CD14-positive monocyte (primary cell): ENCODE measurements at places on chromosomes 1 and 21. TPM values are rescaled to one million over a fixed set of nuclear protein-coding genes. Genes with fewer than 3 reads are reported as not detected.

Gene S100A2
- 0.32 and 0.92 TPM in 2 replicates for polyA plus RNA-seq

GRCh38 chr1:11600836-11601235 is 53.4 kb downstream of the FBXO2 start:
- no peak for DNase-seq

DNA sequence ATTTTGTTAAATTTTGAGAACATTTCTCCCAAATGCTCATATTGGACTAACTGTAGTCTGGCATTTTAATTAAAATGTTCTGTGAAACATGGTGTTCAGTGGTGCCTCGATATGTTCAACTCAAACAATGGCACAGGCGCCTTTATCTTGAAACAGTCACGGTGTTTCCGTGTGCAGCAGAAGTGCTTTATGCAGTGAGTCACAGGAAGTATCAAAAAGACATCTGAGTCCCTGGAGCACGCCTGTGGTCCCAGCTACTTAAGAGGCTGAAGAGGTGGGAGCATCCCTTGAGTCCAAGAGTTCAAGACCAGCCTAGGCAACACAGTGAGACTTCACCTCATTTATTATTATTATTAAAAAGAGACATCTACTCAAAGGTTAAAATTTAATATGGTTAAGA is 52.2 kb downstream of the GREM2 start:
- DNase-seq = no peak

DNA sequence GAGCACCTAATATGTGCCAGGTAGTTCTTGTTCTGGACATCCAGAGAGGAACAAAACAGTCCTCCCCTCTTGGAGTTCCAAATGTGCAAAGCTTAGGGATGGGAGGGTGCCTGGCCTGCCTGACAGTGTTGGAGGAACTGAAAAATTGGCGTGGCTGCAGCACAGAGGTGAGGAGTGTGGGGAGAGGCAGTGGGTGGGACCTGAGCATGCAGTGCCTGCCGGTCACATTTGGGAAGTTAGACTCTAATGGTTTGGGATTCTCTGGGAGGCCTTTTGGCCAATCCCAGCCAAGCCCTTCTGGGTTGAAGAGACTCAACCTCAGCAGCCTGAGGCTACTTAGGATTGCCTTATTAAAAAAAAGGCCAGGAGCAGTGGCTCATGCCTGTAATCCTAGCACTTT is 2.3 kb upstream of the TCEA3 start:
- DNase-seq = no peak

GRCh38 chr1:8815582-8816151 is 1.8 kb downstream of the RERE start:
- DNase-seq = no peak

GRCh38 chr21:39654951-39655350 is 42.2 kb downstream of the B3GALT5 start:
- DNase-seq = no peak

Gene ELAPOR1
- polyA plus RNA-seq = not detected

- no peak for DNase-seq
Measured at GRCh38 chr1:167524651-167525050, 6.3 kb upstream of the CD247 start.

Gene CRNN
- polyA plus RNA-seq = not detected

- DNase-seq = no peak
Measured at GRCh38 chr1:24704411-24705259, 40.6 kb upstream of the CLIC4 start.

GRCh38 chr1:203453616-203454015 is 22.0 kb upstream of the PRELP start:
- no peak for DNase-seq

GRCh38 chr1:179808503-179808902 is 65.4 kb downstream of the FAM163A start:
- DNase-seq = no peak

- no peak for DNase-seq
Measured at GRCh38 chr1:237367758-237368157, 325.8 kb downstream of the RYR2 start.

- no peak for DNase-seq
Measured at GRCh38 chr1:167837326-167837725, 76.6 kb downstream of the ADCY10 start.
